ENCODE measurements at places on chromosomes 2 and 18. TPM values are rescaled to one million over a fixed set of nuclear protein-coding genes. Genes with fewer than 3 reads are reported as not detected.

DNA sequence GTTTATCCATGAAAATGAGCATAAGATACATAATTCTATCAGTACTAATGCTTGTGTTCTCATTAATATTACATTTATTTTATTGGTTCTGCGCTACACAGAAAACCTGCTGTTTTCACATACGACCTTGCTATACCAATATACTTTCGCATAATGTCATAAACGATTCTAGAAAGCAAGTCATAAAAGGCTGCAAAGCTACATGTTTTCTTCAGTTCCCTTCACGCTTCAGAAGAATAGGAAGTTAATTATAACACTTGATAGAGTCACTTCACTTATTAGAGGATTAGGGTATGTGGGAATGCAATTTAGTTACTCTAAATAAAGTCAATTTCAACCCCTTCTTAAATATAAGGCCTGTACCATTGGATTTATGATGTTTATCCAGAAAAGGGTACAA lies 29.0 kb downstream of the PSME4 start:
- no peak for DNase-seq

GRCh38 chr2:197052356-197052755 lies 125.8 kb upstream of the PGAP1 start:
- DNase-seq: no peak

DNA sequence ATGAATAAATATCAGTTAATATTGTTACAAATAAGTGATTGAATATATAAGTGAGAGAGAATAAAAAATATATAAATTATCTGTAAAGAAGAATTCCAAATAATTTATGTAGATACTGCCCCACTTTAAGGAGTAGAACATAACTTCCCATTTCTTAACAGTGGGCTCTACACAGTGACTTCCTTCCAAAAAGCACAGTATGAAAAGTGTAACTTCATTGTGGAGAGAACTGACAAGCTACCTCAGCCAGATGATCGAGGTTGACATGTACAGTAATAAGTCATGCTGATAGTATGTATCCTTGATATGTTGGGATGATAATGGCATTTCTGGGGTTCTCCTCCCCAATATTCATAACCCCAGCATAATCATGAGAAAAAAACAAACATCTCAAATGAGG lies 191.9 kb upstream of the FN1 start:
- no peak for DNase-seq

DNA sequence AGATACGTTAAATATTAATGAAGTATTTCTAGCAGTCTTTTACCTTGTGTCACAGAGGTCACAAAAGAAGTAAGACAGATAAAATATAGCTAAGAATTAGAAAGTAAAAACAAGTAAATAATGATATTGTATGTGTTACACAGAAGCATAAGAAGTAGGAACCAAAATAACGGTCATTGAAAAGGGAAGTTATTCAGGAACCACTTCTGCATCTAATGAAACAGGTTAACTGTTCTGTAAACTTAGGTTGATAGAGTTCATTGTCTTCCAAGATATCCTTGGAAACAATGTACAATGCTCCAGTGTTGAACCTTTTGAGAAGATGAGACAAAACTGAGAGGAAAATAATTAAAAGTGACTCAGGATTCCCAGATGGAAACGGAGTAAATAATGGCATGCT lies 57.1 kb upstream of the CD302 start:
- no peak for DNase-seq

- DNase-seq: no peak
These were observed 24.8 kb downstream of the MAP3K2 start for GRCh38 chr2:127362971-127363370.

The TUBA3E gene
- total RNA-seq: not detected

The MRO gene
- not detected for total RNA-seq
